ENCODE measurements at places on chromosomes 6 and 20.

- DNase-seq = no peak
Measured at GRCh38 chr6:11711984-11712711, 66.5 kb downstream of the ADTRP start.

DNA sequence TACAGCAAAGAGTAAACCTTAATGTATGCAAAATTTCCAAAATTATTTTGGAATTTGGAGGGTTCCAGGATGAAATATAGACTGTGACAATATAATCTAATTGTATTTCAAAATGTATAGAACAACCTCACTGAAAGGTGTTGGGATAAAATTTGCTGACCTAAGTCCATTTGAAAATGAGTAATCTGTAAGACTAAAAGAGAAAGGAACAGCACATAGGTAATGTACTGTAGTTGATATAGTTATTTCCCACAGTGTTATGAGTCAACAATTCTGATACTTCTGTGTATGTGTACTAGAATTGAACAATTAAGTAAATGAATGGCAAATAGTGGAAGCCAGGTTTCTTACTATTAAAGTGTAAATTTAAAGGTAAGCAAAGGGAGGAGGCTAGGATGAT, 23.8 kb upstream of the ELOVL4 start:
- no peak for DNase-seq

DNA sequence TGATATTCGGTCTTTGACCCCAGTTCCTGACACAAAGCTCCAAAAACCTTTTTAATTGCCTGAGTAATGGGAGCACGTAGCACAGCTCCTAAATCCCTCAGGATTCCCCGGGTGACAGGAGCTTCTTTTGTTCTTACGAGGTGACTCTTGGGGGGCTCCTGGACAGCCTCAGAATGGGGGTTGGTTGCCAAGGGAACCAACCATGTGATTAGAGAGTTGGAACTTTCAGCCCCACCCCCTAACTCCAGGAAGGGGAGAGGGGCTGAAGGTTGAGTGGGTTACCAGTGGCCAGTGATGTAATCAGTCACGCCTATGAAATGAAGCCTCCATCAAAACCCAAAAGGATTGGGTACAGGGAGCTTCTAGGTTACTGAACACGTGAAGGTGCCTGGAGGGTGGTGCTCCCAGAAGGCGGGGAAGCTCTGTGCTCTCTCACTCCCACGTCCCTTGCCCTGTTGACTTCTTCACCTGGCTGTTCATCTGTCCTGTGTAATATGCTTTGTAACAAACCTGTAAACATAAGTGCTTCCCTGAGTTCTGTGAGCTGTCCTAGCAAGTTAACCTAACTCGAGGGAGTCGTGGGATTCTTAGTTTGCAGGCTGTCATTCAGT, 89.5 kb downstream of the CHMP4B start:
- DNase-seq = no peak

DNA sequence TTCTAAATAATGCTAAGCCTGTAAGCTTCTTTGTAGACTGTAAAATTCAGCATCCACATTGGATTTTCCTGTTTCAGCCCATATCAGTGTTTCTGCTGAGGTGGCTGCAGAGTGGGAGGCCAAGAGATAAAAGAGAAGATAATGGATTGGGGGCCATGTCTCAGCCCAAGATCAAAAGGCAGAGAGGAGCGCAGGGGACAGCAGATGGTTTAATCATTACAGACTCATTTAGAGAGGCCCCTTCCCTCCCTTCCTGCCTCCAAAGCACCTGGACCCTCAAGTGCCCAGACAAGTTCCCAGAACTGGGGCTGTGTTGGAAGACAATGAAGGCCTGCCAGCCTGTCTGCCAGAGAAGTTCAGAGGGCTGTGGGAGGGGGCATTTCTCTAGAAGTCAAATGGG, 20.4 kb upstream of the CTNNBL1 start:
- DNase-seq = no peak

- no peak for DNase-seq
Measured at GRCh38 chr20:32447136-32448027, 89.3 kb downstream of the ASXL1 start.

DNA sequence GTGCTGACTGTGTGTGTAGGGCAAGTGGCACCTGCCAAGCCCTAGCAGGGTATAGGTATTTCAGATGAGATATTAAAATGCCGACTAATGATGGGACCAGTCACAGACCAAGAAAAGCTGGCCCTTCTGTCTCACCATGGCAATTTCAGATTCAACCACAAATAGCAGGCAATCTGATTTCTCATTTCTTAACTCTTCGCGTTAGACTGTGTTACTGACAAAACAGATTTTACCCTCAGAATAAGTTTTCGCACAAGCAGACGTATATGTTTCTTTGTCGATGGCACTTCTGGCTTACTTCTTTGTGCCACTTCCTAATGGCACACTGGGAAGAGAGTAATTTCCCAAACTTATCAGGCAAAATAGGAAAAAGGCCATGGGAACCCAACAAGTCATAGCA, 58.7 kb downstream of the CAP2 start:
- no peak for DNase-seq

- DNase-seq = no peak
Measured at GRCh38 chr6:81172056-81172740, 580.3 kb downstream of the TENT5A start.

- no peak for DNase-seq
Measured at GRCh38 chr20:39878320-39878719, 810.7 kb downstream of the MAFB start.
